Activated CD8-positive, alpha-beta memory T cell treated with anti-CD3 and anti-CD28 coated beads, Interleukin-2, amount 10 ng/mL, durations not matched to agents 7 days and 5 days (primary cell): ENCODE measurements at places on chromosomes 5 and 9. TPM values are rescaled to one million over a fixed set of nuclear protein-coding genes. Genes with fewer than 3 reads are reported as not detected.
A peak's percentile ranks its signal among the peaks of the same experiment; 100 is the strongest.

DNA sequence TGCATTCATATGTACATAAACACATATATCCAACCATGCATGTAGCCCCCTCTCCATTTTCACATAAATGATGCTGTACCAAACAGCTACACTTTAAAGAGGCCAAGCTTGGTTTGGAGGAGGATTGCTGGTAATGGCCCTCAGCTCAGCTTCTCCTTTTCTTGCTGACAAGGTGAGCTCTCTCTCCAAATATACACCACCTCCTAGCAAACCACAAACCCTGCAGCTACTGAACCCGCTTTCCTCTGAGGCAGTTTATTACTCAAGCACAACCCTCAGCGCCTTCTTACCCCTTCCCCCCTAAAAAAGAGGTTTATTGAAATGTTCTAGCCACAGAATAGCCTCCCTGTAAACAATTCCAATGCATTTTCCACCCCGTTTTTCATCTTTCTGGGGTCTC, 54.0 kb downstream of the ALG2 start:
- no peaks in the 10 kb centered on the region for H3K27me3 ChIP-seq
- DNase-seq, result peak; percentile 68
- H3K4me1 ChIP-seq, result peaks cover 55% of the 10 kb centered on the region
- no peaks in the 10 kb centered on the region for H3K36me3 ChIP-seq
- H3K27ac ChIP-seq, result peak overlapping the region; percentile 36
- H3K4me3 ChIP-seq, result no peak overlapping the region

- no peaks in the 10 kb centered on the region for H3K36me3 ChIP-seq
- no peaks in the 10 kb centered on the region for H3K4me1 ChIP-seq
- DNase-seq, result no peak
- peaks cover 7% of the 10 kb centered on the region for H3K27me3 ChIP-seq
- H3K4me3 ChIP-seq, result no peak overlapping the region
These were observed 9.8 kb downstream of the CXCL14 start for GRCh38 chr5:135568923-135569360.

GRCh38 chr5:17113174-17113958, 104.1 kb upstream of the BASP1 start:
- no peak overlapping the region for H3K27ac ChIP-seq
- no peaks in the 10 kb centered on the region for H3K4me1 ChIP-seq
- H3K36me3 ChIP-seq, result no peaks in the 10 kb centered on the region
- no peaks in the 10 kb centered on the region for H3K27me3 ChIP-seq
- H3K4me3 ChIP-seq, result no peak overlapping the region

Gene PCDHGB7
- total RNA-seq, result not detected

DNA sequence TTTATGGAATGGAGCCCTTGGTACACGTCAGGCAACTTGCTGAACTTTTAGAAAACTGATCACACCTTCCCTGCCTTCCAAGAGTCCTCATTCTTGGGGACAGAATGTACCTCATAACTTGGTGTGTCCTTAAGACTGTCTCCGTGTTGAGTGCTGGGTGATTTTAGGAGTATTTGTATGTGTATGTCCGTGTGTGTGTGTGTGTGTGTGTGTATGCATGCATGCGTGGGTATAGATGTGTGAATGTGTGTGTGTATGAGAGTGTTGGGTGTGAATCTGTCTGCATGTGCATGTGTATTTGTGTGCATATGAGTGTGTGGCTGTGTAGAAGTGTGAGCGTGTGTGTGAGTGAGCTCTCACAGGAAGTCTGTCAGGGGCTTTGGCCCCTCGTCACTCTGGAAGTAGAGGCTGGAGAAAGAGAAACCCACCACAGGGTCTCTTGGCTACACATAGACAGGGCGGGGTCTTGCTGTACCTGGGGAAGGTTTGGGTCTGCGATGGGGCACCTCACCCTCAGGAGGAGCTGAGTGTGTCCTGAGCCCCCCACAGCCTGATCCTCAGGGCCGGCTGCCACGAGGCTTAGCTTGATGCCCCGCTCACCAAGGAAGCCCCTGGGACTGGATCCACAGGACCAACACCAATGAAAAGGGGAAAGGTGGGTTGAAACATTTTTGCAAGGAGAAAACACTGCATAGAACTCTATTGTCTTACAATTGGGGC, 33.1 kb upstream of the ANKRD33B start:
- peaks cover 19% of the 10 kb centered on the region for H3K27me3 ChIP-seq
- peaks cover 7% of the 10 kb centered on the region for H3K4me1 ChIP-seq
- no peak overlapping the region for H3K4me3 ChIP-seq
- no peak for DNase-seq
- H3K27ac ChIP-seq, result no peak overlapping the region
- H3K36me3 ChIP-seq, result no peaks in the 10 kb centered on the region

GRCh38 chr9:33765411-33765810, 29.9 kb upstream of the PRSS3 start:
- no peaks in the 10 kb centered on the region for H3K27me3 ChIP-seq
- no peak overlapping the region for H3K4me3 ChIP-seq
- no peak for DNase-seq

- peaks cover 71% of the 10 kb centered on the region for H3K4me1 ChIP-seq
- no peaks in the 10 kb centered on the region for H3K27me3 ChIP-seq
- H3K27ac ChIP-seq, result peak overlapping the region; percentile 89
- peaks cover 36% of the 10 kb centered on the region for H3K36me3 ChIP-seq
- DNase-seq, result no peak
- peak overlapping the region; percentile 73 for H3K4me3 ChIP-seq
These were observed 10.6 kb downstream of the CDC42SE2 start for GRCh38 chr5:131274326-131275063.

DNA sequence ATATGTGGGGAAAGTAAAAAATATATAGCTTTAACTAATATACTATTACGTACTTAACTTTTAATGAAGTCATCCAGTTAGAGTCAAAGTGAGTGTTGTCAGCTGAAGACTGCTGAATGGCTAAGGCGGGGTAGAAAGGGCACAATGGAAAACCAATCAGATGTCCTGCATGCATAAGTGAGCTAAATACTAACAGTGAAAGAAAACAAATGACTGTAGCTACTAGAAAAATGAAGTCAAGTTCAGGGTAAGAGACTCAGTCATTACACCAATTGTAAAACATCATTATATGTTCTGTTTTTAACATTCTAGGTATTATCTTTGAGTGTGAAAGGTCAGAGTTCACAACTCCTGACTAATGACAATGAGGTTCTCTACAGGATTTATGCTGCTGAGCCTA, 295.2 kb downstream of the ADGRV1 start:
- H3K36me3 ChIP-seq, result no peaks in the 10 kb centered on the region
- peaks cover 2% of the 10 kb centered on the region for H3K27me3 ChIP-seq
- no peak overlapping the region for H3K4me3 ChIP-seq
- no peak for DNase-seq

Gene MYMK
- total RNA-seq, result not detected

DNA sequence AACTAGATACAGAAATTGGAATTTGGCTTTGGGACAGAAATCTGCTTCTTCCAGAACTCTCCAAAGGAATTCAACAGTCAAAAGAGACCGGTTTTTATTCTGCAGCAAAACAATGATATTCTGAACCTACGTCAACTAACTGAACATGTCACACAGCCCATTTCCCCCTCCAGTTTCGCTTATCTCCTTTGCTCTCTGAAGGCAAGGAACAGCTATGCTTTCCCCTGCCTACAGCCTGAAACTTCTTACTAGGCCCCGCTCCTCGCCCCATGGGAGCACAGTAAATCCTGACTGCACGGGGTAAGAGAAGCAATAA, 488 bp downstream of the SKIC3 start:
- DNase-seq, result no peak
- H3K27ac ChIP-seq, result peak overlapping the region; percentile 87
- H3K36me3 ChIP-seq, result peaks cover 20% of the 10 kb centered on the region
- no peaks in the 10 kb centered on the region for H3K27me3 ChIP-seq
- H3K4me1 ChIP-seq, result peaks cover 38% of the 10 kb centered on the region

DNA sequence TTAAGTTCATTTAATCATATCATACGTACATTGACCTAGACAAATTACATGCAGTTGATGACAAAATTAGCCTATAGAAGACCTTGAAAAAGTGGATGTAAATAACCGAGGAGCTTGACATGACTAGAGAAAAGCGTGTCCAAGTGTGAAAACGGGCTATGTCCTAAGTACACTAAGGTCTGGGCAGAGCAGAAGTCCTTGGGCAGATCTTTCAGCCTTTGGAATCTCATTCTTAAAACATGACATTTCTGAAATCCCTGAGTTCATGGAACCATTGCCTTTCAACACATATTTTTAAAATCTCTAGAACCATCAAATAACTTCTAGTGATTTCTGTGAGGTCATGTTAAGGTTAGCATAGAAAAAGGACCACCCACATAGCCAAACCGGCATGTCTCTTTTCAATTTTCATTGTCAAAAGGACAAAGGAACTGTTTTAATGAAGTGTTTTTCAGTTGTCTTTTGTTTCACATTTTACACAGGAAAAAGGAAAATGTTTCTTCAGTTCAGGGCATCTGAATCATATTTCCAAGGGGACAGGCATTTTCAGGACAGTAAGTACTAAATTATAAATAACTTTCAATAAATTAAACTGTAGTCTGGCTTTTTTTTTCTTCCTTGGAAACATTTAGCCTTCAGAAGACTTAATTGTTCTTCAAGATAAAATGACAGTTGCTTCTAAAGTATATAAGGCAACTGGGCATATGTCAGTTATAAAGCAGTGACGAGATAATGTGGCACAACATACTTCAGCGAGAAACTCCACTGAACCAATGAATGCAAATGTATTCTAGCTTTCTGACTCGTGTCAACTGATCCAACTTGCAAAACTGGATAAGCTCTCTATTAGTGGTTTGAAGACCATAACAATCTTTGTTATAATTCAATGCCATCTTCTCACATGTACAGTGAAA, 416.8 kb downstream of the NFIB start:
- H3K27me3 ChIP-seq, result no peaks in the 10 kb centered on the region
- no peaks in the 10 kb centered on the region for H3K36me3 ChIP-seq
- no peak overlapping the region for H3K27ac ChIP-seq
- DNase-seq, result no peak
- H3K4me3 ChIP-seq, result no peak overlapping the region

DNA sequence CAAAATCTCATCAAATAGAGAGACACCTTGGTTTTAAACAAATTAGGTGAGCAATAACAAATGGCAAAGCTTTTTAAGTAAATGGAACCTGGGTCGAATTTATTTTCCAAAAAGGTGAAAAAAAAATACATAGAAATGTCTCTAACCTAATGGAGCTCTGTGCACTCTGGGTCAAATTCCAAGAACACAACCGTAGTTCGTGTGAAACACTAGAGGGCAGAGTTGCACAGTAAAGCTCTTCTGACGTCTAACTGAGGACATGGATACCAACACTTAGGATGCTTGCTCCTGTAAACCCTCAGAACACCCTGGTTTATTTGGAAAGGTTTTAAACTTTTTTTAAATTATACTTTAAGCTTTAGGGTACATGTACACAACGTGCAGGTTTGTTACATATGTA, 18.9 kb downstream of the MARCHF11 start:
- H3K4me3 ChIP-seq, result no peak overlapping the region
- DNase-seq, result no peak
- no peaks in the 10 kb centered on the region for H3K36me3 ChIP-seq
- no peak overlapping the region for H3K27ac ChIP-seq

- DNase-seq, result no peak
- H3K4me3 ChIP-seq, result no peak overlapping the region
- H3K4me1 ChIP-seq, result no peaks in the 10 kb centered on the region
These were observed 50.6 kb downstream of the PCSK5 start for GRCh38 chr9:75941066-75941465.
